ENCODE measurements at places on chromosomes 6 and 20. TPM values are rescaled to one million over a fixed set of nuclear protein-coding genes. Genes with fewer than 3 reads are reported as not detected.

GRCh38 chr6:129370268-129370916, 339.6 kb downstream of the ARHGAP18 start:
- no peak overlapping the region for H3K27ac ChIP-seq
- peak overlapping the region; percentile 52 for H3K4me3 ChIP-seq
- H3K27me3 ChIP-seq, result no peaks in the 10 kb centered on the region

GRCh38 chr6:104537180-104537579, 322.5 kb downstream of the HACE1 start:
- H3K4me1 ChIP-seq, result peaks cover 3% of the 10 kb centered on the region
- peak; percentile 63 for DNase-seq
- peaks cover 5% of the 10 kb centered on the region for H3K27me3 ChIP-seq
- H3K4me3 ChIP-seq, result no peak overlapping the region

DNA sequence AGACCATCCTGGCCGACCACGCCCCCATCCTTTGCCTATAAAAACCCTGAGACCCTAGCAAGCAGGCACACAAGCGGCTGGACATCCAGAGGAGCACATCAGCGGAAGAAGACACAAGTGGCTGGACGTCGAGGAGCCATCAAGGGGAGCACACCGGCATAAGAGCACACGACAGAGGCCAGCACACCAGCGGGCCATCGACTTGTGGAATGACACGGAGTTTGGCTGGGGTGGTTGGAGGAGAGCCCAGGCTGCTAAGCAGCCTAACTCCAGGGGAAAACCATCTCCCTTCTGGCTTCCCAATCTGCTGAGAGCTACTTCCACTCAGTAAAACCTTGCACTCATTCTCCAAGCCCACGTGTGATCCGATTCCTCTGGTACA, 44.8 kb upstream of the BCLAF1 start:
- no peaks in the 10 kb centered on the region for H3K36me3 ChIP-seq
- no peak overlapping the region for H3K4me3 ChIP-seq
- H3K27me3 ChIP-seq, result no peaks in the 10 kb centered on the region
- H3K27ac ChIP-seq, result no peak overlapping the region
- DNase-seq, result no peak
- H3K4me1 ChIP-seq, result no peaks in the 10 kb centered on the region

DNA sequence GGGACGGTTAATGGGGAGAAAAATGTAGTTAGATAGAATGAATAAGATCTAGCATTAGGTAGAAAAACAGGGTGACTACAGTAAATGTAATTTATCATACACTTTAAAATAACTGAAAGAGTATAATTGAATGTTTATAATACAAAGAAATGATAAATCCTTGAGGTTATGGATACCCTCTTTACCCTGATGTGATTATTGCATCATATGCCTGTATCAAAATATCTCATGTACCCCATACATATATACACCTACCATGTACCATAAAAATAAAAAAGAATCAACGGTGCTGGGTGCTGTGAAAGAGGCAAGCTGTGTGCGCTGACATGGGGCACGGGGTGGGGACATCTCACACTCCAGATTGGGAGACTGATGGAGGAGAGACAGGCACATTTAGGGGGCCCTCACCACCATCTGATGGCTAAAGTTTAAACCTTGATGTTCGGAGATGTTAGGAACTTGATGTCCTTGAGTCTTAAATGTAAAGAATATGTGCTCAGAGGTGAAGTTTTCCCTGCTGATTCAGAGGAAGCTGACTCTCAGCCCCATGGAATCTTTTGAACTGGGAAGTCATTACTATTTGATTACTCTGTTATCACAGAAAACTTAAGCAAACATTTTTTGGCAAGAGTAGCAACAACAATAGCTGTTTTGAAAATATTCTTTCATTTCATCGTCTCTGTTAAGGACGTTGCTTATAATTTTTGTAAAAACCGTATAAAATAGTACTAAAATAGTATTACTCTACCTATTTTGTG, 26.4 kb upstream of the RFPL4B start:
- H3K27ac ChIP-seq, result no peak overlapping the region
- DNase-seq, result peak; percentile 32

- H3K27ac ChIP-seq, result no peak overlapping the region
- DNase-seq, result peak; percentile 33
- no peaks in the 10 kb centered on the region for H3K36me3 ChIP-seq
- no peak overlapping the region for H3K4me3 ChIP-seq
These were observed 6.3 kb upstream of the FOXF2 start for GRCh38 chr6:1382883-1383728.

The CBLN4 gene
- total RNA-seq, result not detected

The SIRPG gene
- not detected for total RNA-seq

DNA sequence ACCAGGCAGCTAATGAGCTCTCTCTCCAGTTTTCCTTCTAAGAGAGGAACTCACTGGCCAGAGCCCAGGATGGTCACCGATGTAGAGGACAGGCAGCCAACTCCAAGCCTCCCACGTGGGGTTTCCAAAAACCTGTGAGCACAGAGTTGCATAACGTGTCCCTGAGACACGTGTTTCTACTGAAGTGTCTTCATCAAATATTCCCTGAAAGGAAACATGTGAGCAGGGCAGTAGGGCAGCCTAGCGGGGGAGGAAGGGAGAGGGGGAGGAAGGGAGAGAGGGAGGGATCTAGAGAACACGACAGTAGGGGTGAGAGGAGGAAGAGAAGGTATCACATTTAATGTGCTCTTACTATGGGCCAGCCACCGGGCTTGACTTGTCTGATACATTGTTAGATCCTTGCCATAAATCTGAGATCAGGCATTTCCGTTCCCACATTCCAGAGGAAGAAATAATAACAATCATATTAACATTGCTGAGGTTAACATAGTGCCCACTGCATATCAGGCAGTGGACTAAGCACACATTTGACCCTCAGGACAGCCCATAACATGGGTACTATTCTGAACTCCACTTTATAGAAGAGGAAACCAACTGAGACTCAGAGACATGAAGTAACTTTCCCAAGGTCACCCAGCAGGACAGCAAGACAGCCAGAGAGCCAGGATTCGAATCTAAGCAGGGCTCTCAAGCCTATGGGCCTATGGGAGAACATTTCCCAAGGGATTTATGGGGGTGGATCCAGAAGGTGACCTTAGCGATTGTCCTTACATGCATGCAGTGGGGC, 4.5 kb upstream of the SYS1 start:
- no peaks in the 10 kb centered on the region for H3K27me3 ChIP-seq
- peak overlapping the region; percentile 17 for H3K4me3 ChIP-seq
- H3K27ac ChIP-seq, result peak overlapping the region; percentile 63

The MUC21 gene
- total RNA-seq, result not detected

The KIAA1755 gene
- total RNA-seq, result 5.1 TPM

- H3K4me3 ChIP-seq, result no peak overlapping the region
- H3K4me1 ChIP-seq, result peaks cover 26% of the 10 kb centered on the region
- H3K27me3 ChIP-seq, result no peaks in the 10 kb centered on the region
- peaks cover 4% of the 10 kb centered on the region for H3K36me3 ChIP-seq
- H3K27ac ChIP-seq, result peak overlapping the region; percentile 49
These were observed 24.6 kb upstream of the TRPC4AP start for GRCh38 chr20:35117196-35117595.

GRCh38 chr6:18207949-18208348, 52.7 kb downstream of the KDM1B start:
- H3K27ac ChIP-seq, result no peak overlapping the region
- no peak overlapping the region for H3K4me3 ChIP-seq
- peaks cover 6% of the 10 kb centered on the region for H3K4me1 ChIP-seq

The HLA-DRA gene
- 0.89 TPM for total RNA-seq

- no peak overlapping the region for H3K4me3 ChIP-seq
- H3K27me3 ChIP-seq, result peaks cover 17% of the 10 kb centered on the region
- H3K27ac ChIP-seq, result peak overlapping the region; percentile 43
- peak; percentile 92 for DNase-seq
- H3K36me3 ChIP-seq, result no peaks in the 10 kb centered on the region
These were observed 108.5 kb downstream of the DHX35 start for GRCh38 chr20:39070484-39071231.

DNA sequence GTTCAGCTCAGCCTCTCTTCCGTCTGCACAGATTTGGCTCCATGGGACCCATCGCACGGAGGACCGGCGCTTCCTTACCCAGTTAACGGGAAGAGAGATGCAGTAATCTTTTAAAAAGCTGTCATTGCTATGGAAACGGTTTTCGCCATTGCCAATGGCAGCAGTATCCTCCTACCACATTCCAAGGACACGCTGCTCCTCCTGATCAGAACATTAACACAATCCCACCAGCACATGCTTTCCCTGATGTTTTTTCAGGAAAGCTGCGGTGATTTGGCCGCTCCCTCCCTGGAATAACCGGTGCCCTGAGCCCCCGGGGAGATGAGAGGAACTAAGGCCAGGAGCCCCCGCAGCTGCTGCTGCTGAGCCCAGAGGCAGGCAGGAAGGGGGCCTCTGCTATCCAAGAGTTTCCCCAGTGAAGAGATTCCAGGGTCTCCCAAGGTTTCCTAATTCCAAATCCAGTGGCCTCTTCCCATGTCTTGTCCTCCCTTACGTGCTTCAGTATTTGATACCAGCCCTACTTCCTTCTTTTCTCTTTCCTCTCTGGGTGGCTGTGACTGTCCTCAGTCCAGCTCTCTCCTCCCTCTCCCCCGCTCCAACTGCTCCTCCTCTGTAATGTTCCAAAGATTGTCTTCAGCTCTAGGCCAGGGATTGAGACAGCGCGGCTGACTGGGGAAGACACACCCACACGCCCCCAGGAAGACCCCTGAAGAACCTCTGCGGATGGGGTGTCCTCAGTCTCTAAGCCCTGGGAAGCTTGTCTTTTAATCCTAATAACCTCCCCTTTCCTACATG, 2.6 kb downstream of the BNIP5 start:
- peak; percentile 42 for DNase-seq
- no peak overlapping the region for H3K27ac ChIP-seq
- H3K4me1 ChIP-seq, result no peaks in the 10 kb centered on the region
- H3K27me3 ChIP-seq, result peaks cover 52% of the 10 kb centered on the region

The POM121L2 gene
- not detected for total RNA-seq

- no peak for DNase-seq
- H3K27me3 ChIP-seq, result no peaks in the 10 kb centered on the region
- H3K4me3 ChIP-seq, result no peak overlapping the region
- no peaks in the 10 kb centered on the region for H3K36me3 ChIP-seq
These were observed 49.8 kb downstream of the PPARD start for GRCh38 chr6:35392111-35392702.

- no peaks in the 10 kb centered on the region for H3K36me3 ChIP-seq
- H3K27me3 ChIP-seq, result no peaks in the 10 kb centered on the region
- peak overlapping the region; percentile 24 for H3K4me3 ChIP-seq
- peak; percentile 16 for DNase-seq
- peak overlapping the region; percentile 74 for H3K27ac ChIP-seq
- peaks cover 19% of the 10 kb centered on the region for H3K4me1 ChIP-seq
These were observed 169.3 kb downstream of the CD83 start for GRCh38 chr6:14286634-14287428.

The LAMA5 gene
- total RNA-seq, result 4.5 TPM

The GGTLC1 gene
- total RNA-seq, result not detected

GRCh38 chr20:45433976-45434375, 18.0 kb downstream of the PIGT start:
- H3K4me1 ChIP-seq, result no peaks in the 10 kb centered on the region
- H3K27ac ChIP-seq, result no peak overlapping the region
- no peaks in the 10 kb centered on the region for H3K27me3 ChIP-seq
- no peaks in the 10 kb centered on the region for H3K36me3 ChIP-seq
- DNase-seq, result no peak

The MICB gene
- total RNA-seq, result 4.1 TPM

- no peak overlapping the region for H3K27ac ChIP-seq
- no peaks in the 10 kb centered on the region for H3K36me3 ChIP-seq
- H3K4me3 ChIP-seq, result no peak overlapping the region
These were observed 25.7 kb downstream of the ZFAND3 start for GRCh38 chr6:37845026-37845911.

GRCh38 chr20:62337558-62338293, 29.4 kb downstream of the LAMA5 start:
- H3K27me3 ChIP-seq, result no peaks in the 10 kb centered on the region
- no peak overlapping the region for H3K4me3 ChIP-seq
- DNase-seq, result no peak
- no peak overlapping the region for H3K27ac ChIP-seq
- no peaks in the 10 kb centered on the region for H3K36me3 ChIP-seq

The HLA-DMA gene
- 6.3 TPM for total RNA-seq

GRCh38 chr6:139288496-139289040, 3.2 kb downstream of the TXLNB start:
- no peaks in the 10 kb centered on the region for H3K36me3 ChIP-seq
- H3K27ac ChIP-seq, result no peak overlapping the region
- H3K4me1 ChIP-seq, result peaks cover 27% of the 10 kb centered on the region
- H3K27me3 ChIP-seq, result no peaks in the 10 kb centered on the region

The TPBG gene
- total RNA-seq, result 174 TPM

DNA sequence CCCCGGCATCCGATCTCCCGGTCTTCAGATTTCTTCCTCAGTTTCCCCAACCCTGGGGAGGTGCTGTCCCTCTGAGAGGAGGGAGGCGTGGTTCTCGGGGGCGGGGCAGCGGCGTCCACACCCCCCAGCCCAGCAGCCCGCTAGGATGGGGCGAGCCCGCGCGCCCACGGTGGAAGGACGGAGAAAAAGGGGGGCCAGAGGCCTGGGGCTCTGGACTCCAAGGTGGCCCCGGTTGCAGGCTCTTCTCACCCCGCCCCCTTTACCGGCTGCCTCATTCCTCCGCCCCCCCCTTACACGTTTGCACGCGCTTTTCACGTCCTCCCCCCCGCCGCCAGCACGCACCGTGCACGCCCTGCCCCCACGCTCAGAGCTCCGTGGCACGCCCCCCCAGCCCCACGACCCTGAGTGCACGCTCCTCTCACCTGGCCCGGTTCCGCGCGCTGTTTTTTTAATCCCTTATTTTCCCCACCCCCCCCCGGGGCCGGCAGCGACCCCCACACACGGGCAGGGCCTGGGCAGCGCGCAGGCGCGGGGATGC, 402 bp downstream of the ZBTB12 start:
- H3K27ac ChIP-seq, result peak overlapping the region; percentile 70
- no peaks in the 10 kb centered on the region for H3K27me3 ChIP-seq
- H3K36me3 ChIP-seq, result no peaks in the 10 kb centered on the region
- H3K4me3 ChIP-seq, result peak overlapping the region; percentile 78

GRCh38 chr6:79138146-79138545, 60.1 kb upstream of the PHIP start:
- no peak overlapping the region for H3K4me3 ChIP-seq
- H3K27me3 ChIP-seq, result no peaks in the 10 kb centered on the region
- H3K4me1 ChIP-seq, result no peaks in the 10 kb centered on the region
- peak; percentile 13 for DNase-seq
- H3K36me3 ChIP-seq, result no peaks in the 10 kb centered on the region

- no peak overlapping the region for H3K4me3 ChIP-seq
- H3K36me3 ChIP-seq, result no peaks in the 10 kb centered on the region
- H3K27me3 ChIP-seq, result no peaks in the 10 kb centered on the region
- H3K27ac ChIP-seq, result no peak overlapping the region
These were observed 56.8 kb downstream of the PDSS2 start for GRCh38 chr6:107402533-107402932.

GRCh38 chr6:158972241-158973233, 27.5 kb downstream of the RSPH3 start:
- no peak overlapping the region for H3K4me3 ChIP-seq
- no peaks in the 10 kb centered on the region for H3K4me1 ChIP-seq
- peaks cover 13% of the 10 kb centered on the region for H3K36me3 ChIP-seq
- H3K27ac ChIP-seq, result no peak overlapping the region
- DNase-seq, result peak; percentile 77
- H3K27me3 ChIP-seq, result no peaks in the 10 kb centered on the region

Measured in GM23248 (cell line).